ENCODE measurements at places on chromosomes 1 and 21.

DNA sequence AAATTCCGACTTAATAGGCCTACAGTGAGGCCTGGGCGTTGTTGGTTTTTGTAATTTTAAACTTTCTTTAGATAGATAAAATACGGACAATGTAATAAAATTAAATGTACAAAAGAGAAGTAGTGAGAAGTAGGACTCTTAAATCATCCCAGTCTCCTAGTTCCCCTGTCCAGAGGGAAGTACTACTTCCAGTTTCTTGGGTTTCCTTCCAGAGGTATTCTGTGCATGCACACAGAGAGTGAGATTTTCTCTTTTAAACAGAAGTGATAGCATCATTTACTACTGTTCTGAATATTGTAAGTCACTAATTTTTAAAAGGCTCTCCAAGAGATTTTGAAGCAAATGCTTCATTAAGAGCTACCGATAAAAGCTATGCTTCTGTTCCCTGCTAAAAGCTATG, 7.2 kb upstream of the FNBP1L start:
- no peak for DNase-seq

GRCh38 chr1:72064196-72065075, 217.9 kb downstream of the NEGR1 start:
- no peak for DNase-seq

DNA sequence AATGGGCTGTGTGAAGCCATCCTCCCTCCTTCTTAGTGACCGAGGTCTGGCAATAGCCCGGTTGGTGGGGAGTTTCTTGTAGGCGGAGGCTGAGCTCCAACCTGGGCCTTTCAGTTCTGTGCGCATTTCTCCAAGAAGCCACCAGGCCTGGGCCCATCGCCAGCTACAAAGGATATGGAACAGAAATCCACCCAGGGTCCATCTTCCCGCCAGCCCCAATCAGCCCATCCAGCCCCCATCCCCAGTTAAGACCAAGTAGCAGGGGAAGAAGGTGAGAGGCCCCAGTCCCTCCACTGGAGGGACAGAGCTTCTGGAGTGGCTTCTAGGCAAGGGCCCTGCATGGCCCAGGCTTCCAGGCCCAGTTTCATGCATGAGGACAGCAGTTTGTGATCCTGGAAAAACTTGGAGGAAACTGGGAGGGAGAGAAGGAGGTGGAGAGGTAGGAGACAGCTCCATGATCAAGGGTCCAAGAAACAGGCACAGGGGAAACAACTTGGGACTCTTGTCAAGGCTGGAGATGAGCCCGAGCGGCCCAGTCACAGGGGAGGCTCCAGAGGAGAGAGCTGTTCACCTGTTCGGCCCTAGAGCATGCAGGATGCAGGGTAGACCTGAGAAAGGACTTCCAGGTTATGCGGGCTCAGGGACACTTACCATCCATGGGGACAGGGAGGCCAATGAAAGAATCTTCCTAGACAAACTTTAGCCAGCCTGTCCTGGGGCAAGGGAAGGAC, 261.2 kb downstream of the PTPRU start:
- DNase-seq, result no peak

GRCh38 chr1:205518661-205519540, 14.4 kb downstream of the CDK18 start:
- DNase-seq, result peak; percentile 17

DNA sequence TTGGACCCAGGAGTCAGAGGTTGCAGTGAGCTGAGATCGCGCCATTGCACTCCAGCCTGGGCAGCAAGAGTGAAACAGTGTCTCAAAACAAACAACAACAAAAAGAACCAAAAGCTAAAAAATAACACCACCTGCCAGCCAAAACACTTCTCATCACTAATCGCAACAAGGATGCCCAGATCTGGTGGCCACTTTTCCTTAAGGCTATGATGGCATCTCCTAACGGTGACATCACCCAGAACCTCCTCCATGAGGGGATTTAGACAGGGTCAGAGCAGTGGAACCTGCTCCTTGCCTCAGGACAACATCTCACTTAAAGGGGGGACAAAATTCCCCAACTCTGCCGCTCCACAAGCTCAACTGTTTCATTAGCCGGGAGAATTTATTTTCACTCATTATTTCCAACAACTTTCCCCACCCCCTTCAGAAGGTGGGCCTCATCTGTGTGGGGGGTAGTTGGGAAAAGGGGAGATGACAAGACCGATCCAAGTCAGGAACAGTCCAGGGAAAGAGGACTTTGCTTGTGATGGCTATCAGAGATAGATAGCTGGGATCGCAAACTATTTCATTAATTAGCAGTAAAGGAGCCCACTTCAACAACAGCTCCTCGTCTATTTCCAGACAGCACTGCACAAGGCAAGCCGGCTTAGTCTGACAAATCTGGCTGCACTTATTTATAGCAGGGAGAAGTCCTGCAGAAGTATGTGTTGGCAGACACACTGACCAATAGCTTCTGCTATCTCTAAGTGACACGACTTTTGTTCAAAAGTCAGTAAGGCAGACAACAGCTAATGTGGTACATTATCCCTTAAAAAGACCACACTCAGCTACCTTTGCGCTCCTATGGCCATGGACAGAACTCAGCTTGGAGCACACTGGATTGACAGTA, 2.6 kb downstream of the PABPC4 start:
- no peak for DNase-seq

DNA sequence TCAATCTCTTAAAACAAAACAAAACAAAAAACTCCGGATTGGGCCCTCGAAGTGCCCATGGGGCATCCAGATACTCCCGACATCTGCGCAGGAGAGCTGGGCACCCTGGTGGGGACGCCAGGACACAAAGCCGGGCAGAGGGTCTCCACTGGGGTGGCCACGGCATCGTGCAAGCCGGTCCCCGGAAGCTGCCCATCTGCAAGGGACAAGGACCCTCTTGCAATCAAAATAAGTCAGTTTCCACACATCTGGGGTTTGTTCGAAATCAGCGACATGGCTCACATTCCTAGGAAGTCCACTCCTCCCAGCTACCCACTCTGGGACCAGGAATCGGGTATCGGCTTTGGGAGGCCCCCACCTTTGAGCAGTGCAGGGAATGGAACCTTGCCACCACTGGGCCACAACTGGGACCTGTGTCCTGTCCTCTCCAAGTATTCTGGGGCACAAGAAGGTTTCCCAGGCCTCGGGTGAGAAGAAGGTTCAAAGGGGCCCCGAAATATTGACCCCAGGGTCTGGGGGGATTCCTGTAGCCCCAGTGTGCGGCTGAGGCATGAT, 4.6 kb upstream of the PRDM16 start:
- no peak for DNase-seq

DNA sequence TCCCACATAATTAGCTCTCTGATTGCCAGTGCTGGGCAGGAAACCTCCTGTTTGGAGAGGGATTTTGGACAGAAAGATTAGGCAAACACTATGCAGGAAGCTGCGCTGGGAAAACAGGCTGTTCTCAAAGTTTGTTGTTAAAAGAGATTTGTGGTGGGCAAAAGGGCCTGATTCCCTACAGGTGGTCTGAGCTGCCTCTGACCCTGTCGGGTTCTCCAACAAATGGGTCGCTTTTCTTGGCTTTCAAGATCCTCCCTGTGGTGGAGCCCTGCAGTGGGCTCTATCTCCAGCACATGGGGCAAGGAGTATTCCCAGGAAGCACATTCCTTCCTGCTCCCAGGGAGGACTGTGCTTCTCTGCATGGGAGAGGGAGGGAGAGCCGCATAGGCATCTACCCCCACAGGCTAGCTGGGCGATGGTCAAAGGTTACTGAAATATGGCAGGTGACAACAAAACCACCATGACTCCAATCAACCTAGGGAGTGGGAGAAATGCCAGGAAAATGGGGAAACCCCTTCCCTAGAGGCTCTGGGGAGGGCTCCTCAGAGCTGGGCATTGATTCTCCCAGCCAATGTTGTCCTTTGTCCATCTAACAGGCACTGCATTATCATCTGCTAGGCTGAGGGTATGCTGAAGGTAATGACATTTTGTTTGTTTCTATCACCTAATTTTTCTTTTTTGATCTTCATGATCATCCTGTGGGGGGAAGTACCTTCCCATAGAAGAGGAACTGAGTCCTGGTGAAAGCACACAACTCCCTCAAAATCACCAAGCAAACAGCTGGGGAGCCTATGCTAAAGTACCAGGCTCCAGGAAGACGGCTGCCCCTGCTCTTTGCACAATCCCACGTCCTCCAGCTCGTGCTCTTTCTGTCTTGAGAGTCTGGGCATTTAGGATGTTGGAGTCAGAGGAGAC, 85.3 kb downstream of the PLXNA2 start:
- DNase-seq, result no peak

- DNase-seq, result no peak
Observed at GRCh38 chr21:27825035-27825434, 858.1 kb upstream of the ADAMTS5 start.

DNA sequence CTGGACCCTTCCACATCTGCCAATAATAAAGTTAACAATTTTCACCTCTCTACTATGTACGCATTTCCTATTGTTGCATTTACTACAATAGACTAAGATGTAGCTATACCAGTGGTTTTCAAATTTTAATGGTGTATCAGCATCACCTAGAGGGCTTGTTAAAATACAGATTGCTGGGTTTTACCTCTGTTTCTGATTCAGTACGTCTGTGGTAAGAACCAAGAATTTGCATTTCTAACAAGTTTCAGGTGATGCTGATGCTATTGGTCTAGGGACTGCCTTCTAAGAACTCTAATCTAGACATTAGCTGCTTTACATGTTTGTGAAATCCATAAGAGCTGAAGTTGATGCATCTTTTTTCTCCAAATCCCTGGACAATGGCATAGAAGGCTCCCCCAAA, 59.7 kb downstream of the ERICH3 start:
- no peak for DNase-seq

- peak; percentile 40 for DNase-seq
Observed at GRCh38 chr1:232432313-232432712, 197.6 kb downstream of the SIPA1L2 start.

- peak; percentile 81 for DNase-seq
Observed at GRCh38 chr21:30408782-30409494, 13.1 kb downstream of the KRTAP13-1 start.

DNA sequence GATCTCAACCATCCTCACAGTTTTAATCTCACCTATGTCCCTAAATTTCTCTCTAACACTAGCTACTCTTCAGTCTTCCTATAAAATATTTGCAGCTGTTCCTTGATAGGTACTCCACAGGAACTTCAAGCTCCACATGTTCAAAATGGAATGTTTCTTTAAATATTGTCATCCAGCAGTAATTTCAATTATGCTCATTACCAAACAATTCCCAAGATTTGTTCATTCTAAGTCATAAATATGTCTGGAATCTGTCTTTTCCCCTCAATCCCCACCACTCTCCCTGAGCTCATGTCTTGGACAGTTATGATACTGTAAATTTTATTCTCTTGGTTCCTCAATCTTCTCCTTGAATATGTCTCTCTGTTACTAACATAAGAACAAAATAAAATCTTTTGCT, 214.4 kb downstream of the NRIP1 start:
- no peak for DNase-seq

GRCh38 chr1:47616906-47617305, 179.1 kb downstream of the FOXD2 start:
- no peak for DNase-seq

- DNase-seq, result no peak
Observed at GRCh38 chr1:32151319-32151787, 28.1 kb upstream of the TXLNA start.

DNA sequence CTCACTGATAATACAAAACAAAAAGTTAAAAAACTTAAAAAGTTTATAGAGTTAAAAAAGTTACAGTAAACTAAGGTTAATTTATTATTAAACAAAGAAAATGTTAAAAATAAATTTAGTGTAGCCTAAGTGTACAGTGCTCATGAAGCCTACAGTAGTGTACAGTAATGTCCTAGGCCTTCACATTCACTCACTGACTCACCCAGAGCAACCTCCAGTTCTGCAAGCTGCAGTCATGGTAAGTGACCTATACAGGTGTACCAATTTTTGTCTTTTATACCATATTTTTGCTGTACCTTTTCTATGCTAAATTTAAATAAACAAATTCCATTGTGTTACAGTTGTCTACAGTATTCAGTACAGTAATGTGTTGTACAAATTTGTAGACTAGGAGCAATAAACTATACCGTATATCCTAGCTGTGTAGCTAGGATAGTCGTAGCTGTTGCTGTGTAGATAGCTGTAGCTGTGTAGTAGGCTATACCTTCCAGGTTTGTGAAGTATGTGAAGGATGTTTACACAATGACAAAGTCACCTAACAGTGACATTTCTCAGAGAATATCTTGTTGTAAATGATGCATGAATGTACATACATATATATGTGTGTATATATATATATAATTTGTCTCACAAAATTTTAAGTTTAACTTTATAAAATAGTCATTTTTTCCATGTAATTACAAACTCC, 140.2 kb downstream of the TGFB2 start:
- DNase-seq, result no peak

DNA sequence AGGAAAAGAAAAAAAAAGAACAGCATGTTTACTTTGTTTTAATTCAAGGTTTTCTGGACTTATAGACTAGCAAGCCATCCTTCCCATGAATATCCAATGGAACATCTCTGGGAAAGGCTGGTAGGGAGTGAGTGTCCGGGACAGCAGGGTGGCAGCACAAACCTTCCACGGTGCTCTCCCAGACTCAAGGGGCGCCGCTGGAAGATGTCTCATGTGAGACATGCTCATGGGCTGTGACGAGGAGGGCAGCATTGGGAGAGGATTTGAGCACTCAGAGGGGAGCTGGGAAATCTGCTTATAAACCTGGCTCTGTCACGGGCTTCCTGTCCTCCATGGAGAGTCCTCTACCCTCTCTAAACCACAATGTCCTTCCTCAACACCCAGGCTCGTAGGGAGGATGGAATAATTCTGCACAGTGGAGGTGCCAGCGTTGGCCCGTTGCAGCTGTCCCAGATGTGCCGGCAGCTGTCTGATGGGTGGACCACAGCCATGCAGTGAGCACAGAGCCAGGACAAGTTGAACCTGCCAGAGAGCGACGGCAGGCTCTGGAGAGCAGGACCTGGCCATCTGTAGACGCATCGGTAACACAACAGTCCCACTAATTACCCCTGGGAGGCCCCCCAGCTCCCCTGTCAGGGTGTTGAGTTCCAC, 100.1 kb upstream of the IGSF21 start:
- no peak for DNase-seq

DNA sequence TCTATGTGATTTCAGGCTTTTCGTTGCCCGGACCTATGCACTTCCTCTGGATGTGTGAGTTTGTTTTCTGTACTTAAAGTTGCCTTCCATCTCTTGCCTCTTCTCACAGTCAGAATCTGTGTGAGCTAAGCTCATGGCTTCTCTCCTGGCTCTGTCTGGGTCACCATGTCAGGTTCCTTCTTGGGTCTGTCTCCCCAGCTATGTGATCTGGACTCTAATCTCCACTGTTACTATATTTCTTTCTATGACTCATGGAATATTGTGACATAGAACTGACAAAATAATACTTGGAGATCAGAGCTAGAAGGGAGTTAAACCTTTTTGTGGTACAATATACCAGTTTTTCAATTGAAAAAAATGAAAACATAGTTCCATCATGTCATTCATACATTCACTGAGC, 172.7 kb upstream of the FGGY start:
- DNase-seq, result no peak

DNA sequence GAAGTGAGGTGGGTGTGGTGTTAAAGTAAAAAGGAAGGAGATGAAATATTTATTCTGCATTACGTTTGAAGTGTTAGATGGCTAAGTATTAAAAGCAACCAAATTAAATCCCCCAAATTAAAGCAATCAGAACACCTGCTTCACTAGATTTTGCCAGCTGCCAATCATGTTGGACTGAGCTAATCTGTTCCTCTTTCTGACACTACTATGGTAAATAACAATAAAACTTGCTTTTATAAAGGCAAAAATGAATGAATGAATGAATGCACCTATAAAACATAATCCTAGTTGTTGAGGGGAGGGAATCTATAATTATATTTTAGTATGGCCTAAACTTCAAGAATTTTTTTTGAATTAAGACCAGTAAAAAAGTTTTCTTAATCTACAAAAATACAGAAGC, 51.0 kb downstream of the RAB3GAP2 start:
- DNase-seq, result no peak
